ENCODE measurements at places on chromosomes 11 and 22. TPM values are rescaled to one million over a fixed set of nuclear protein-coding genes. Genes with fewer than 3 reads are reported as not detected.

The CHRDL2 gene
- polyA plus RNA-seq, result 0.49 TPM

The PGA4 gene
- polyA plus RNA-seq, result 2.0 TPM

The AP5B1 gene
- polyA plus RNA-seq, result 10.3 TPM

The BTBD18 gene
- polyA plus RNA-seq, result 0.03 TPM

The NTM gene
- 12.9 TPM for polyA plus RNA-seq

The KCNJ5 gene
- polyA plus RNA-seq, result 0.05 TPM

The EHF gene
- not detected for polyA plus RNA-seq

The LRRC55 gene
- polyA plus RNA-seq, result 0.64 TPM

The TAF10 gene
- 242 TPM for polyA plus RNA-seq

The SNX19 gene
- polyA plus RNA-seq, result 22.1 TPM

The PIWIL4 gene
- polyA plus RNA-seq, result 0.51 TPM
